ENCODE measurements at places on chromosomes 11 and 22.

GRCh38 chr11:26134481-26135355 lies 197.2 kb upstream of the ANO3 start:
- DNase-seq: no peak

DNA sequence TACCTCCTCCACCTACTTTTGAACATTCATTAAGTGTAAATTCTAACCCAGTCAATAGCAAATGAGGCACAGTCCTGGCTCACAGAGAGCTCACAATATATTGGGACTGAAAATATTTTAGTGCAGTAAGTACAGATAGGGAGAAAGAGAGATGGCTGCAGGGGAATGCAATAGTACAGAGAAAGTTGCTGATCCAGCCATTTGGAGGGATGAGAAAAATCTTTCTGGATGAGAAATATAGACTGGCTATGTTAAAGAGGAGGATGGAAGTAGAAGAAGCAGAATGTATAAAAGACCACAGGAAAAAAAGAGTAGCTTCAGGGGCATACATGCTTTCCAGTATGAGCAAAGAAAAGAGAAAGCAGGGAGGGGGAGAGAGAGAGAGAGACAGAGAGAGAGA lies 3.6 kb upstream of the OR52B6 start:
- DNase-seq: no peak

GRCh38 chr11:22780952-22781593 lies 48.5 kb downstream of the SVIP start:
- DNase-seq: no peak

GRCh38 chr11:69647390-69647748 lies 6.4 kb downstream of the CCND1 start:
- no peak for DNase-seq
